Endodermal cell (in vitro differentiated cells): ENCODE measurements at places on chromosomes 13 and 19. TPM values are rescaled to one million over a fixed set of nuclear protein-coding genes. Genes with fewer than 3 reads are reported as not detected.

DNA sequence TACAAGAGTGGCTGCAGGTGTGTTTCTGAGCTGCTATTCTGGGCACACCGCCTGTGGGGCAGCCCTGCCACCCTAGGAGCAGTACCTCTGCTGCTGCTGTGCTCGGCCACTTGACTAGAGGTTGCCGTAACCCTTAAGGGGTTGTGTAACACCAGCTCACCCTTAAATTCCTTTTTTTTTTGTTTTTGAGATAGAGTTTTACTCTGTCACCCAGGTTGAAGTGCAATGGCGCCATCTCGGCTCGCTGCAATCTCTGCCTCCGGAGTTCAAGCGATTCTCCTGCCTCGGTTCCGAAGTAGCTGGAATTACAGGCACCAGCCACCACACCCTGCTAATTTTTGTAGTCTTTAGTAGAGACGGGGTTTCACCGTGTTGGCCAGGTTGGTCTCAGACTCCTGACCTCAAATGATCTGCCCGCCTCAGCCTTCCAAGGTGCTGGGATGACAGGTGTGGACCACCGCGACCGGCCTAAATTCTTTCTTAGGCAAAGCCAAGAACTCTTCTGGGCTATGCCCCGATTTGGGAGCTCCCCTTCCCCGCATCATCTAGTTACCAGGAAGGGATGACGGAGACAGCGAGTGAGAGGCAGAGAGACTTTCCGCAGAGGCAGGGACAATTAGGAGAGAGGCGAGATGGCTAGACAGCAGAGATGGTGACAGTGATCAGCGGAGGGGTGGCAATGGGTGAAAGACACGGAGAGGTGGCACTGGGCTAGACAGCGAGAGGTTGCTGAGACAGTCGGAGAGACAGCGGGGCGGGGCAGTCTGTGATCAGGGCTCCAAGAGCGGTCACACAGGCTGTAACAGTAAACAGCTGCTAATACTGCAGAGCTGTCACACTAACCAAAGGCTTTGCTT is 4.4 kb upstream of the LILRA5 start:
- no peak for DNase-seq

DNA sequence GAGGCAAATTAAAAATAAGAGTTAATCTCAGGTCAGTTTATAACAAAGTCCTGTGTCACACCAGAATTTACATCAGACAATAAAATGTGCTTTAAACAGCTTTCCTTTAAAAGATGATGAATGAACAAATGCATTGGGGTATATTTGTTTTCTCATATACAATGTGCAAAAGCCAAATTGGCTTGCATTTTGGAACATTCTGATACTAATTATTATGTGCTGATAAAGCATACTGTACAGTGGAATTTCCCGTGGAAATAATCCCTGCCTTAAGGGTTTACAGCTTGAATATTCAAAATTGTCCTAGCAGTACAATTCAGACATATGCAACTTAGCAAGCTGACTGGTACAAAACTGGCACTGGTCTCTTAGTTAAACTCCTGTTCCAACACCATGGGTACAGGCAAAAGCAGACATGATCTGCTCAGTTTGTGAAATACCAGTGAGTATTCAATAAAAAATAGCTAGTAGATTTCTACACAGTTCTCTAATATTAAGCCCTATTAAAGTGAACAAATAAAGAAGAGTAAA is 373.4 kb downstream of the SLITRK1 start:
- DNase-seq = no peak

DNA sequence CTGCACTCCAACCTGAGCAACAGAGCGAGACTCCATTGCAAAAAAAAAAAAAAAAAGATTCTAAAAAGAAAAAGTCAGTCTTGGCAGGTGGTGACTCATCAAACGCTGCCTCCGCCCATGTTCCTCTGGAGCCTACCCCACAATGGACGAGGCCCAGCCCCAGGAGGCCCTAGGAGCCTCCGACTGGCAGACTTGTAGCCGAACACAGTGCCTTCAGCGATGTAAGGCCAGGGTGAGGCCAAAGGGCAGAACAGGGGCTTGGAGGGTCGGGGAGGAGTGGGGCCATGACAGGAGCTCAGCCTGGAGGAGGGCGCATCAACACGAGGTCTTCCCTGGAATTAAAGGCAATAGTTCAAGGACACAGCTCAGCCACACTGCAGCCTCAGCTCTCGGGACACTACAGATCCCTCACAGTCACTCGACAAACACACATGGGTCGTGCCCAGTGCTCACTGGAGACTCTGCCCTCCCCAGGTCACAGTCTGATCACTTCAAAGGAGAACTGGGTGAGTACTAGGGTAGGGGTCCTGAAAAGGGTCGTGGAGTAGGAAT is 5.1 kb downstream of the USE1 start:
- no peak for DNase-seq

GRCh38 chr19:43731846-43732245 is 16.0 kb downstream of the IRGC start:
- no peak for DNase-seq

Gene NANOS3
- not detected in 3 replicates for total RNA-seq

- no peak for DNase-seq
These were observed 30.8 kb upstream of the USE1 start for GRCh38 chr19:17184371-17184841.

- no peak for DNase-seq
These were observed 720 bp upstream of the HNRNPL start for GRCh38 chr19:38850436-38850975.

Gene HCST
- 0.61 and 1.3 TPM in 2 replicates for total RNA-seq

GRCh38 chr13:93881411-93881810 is 598.1 kb downstream of the DCT start:
- DNase-seq = no peak

DNA sequence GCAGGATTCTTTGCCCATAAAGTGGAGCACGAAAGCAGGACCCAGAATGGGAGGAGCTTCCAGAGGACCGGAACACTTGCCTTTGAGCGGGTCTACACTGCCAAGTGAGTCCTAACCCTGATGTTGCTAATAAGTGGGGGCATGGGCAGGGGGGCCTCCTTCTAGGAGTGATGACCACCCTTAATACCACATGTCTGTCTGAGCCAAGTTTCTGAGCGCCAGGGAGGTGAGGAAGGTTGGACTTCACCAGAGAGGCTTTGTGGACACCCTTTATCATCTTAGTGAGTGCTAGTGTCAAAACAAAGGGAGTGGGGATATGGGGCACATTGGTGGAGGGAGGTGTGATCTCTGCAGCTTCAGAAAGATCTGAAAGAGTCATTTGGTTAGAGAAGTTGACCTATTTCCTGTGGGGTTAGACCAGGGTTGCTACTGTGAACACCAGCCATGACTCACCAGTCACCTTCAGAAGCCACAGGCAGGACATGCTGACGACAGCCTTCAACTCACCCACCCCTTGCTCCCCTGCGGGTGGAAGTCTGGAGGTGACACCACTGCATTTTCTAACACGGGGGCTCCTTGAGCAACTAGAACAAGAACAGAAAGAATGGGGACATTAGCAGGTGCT is 8.8 kb downstream of the ALOX5AP start:
- DNase-seq = no peak

DNA sequence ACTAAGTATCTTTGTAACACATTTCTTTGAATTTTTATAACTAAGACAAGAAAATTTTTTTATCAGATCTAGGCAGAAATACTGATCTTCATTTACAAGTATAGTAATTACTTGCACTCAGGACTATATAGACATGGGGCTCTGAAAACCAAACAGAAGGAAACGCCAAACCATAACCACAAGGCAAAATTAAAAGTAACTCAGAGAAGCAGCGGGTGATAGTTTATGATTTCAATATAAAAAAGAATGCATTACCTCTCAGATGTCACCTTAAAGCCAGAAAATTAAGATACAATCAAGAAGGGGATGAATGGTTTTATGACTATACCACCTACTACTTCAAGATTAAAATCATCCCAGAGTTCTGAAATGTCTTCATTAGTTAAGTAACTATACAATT is 6.7 kb downstream of the SHISA2 start:
- no peak for DNase-seq

Gene KLF16
- 39.0 and 41.0 TPM in 2 replicates for total RNA-seq

Gene SCN1B
- total RNA-seq = 1.2 and 1.4 TPM in 2 replicates

- DNase-seq = no peak
These were observed 2.7 kb downstream of the DACH1 start for GRCh38 chr13:71864094-71864985.

DNA sequence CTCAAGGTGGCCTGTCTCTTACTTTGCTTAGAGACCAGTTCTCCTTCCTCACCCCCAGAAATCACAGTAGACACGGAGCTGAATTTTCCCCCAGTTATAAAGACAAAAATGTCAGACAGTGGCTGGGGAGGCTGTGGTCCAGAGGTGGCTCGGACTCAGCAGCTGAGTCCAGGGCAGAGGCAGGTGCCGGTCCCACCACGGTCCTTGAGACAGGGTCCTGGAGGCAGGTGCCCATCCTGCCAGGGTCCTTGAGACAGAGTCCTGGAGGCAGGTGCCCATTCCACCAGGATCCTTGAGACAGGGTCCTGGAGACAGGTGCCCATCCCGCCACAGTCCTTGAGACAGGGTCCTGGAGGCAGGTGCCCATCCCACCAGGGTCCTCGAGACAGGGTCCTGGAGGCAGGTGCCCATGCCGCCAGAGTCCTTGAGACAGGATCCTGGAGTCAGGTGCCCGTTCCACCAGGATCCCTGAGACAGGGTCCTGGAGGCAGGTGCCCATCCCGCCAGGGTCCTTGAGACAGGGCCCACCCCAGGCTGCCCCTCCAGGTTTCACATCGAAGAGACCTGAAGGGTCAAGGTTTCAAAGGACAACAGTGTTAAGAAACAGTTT is 23.1 kb downstream of the PEPD start:
- DNase-seq = no peak

Gene PEG3
- not detected in 3 replicates for total RNA-seq

DNA sequence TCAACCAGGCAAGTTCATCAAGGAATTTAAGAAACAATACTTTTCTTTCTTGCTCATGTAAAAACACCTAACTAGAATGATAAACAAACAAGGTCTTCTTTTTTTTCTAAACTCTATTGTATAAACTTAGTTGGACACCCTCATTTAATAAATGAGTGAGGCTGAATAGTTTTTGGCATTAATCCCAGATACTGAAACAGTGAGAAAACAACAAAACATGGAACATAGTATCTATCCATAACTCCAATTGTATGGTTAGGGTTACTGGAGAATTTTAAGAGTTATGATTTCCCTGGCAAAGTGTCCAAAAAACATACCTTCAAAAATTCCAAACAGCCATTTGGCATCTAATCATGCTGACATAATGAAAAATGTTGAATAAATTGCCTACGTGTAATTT is 5.8 kb upstream of the POMP start:
- no peak for DNase-seq

Gene ZNF112
- total RNA-seq = 6.1 and 6.2 TPM in 2 replicates

- DNase-seq = no peak
These were observed 9.7 kb downstream of the PCCA start for GRCh38 chr13:100098445-100099116.

DNA sequence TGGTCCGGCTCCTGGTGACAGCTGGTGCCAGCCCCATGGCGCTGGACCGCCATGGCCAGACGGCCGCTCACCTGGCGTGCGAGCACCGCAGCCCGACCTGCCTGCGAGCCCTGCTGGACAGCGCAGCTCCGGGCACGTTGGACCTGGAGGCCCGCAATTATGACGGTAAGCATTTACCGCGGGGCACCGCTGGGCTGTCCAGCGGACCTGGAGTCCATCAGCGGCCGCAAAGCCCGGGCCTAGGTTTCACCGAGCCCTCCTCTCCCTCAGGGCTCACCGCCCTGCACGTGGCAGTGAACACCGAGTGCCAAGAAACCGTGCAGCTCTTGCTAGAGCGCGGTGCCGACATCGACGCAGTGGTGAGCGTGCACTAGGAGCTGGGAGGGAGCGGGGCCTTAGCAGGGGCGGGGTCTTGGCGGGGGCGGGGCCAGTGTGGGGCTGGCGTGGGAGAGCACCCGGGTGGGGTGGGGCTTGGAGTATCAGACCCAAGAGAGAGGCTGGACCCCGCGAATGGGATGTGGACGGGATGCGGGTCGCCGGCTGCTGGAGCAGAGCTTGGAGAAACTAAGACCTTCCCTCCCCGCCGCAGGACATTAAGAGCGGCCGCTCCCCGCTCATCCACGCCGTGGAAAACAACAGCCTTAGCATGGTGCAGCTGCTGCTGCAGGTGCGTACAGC is 8.7 kb downstream of the BCL3 start:
- peak; percentile 78 for DNase-seq

DNA sequence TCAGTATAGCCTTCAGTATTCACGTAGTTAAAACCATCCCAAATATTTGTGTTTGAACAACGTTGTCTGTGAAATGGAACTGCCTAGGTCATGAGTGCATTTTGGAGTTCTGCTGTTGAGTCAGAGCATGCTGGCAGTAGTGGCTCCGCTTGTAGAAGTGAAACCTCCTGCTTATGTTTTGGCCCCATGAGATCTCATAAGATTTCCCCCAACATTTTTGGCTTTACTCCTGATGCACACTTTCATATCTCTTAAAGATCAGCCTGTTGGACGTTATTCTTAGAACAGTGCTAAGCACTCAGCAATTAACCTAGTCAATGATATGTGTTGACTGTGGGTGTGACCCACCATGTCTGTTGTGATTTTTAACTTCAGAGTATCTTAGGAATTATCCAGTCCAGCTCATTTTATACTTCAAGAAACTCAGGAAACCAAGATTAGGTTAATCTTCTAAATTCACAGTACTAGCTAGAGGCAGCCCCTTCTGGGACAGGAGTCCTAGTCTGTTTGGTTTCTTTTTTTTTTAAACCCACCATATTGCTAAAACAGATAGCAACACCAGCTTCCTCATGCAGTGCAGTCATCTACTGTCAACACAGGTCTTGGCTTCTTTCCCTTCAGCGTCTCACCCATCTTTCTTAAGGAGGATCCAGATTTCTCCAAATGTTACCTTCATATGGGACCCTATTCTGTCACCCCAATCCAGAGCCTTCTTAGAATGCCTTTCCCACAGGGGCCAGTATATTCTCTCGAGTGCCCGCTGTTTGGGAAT is 26.2 kb downstream of the RAP2A start:
- no peak for DNase-seq

DNA sequence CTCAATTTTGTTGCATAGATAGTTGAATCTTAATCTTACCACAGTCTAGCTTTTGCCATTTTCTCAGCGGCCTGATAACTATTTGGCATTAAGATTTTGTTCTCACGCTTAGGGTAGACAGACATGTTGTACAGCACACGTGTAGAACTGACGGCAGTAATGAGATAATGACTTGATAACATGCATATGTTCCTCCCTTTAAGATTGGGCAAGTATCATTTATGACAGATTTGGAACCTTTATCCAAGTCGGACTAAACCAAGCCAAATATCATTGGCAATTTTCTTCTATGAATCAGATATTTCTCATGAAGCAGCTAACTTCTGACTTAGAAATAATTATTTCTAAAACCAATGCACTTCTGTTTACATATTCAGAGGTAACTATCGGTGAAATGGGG is 205.5 kb downstream of the NDFIP2 start:
- no peak for DNase-seq

- DNase-seq = no peak
These were observed 24.1 kb downstream of the DCAF15 start for GRCh38 chr19:13976446-13976845.

Gene FBXO17
- total RNA-seq = 40.3 to 75.6 TPM (median 42.8 TPM) in 3 replicates

Gene LGALS7B
- not detected in 2 replicates for total RNA-seq

DNA sequence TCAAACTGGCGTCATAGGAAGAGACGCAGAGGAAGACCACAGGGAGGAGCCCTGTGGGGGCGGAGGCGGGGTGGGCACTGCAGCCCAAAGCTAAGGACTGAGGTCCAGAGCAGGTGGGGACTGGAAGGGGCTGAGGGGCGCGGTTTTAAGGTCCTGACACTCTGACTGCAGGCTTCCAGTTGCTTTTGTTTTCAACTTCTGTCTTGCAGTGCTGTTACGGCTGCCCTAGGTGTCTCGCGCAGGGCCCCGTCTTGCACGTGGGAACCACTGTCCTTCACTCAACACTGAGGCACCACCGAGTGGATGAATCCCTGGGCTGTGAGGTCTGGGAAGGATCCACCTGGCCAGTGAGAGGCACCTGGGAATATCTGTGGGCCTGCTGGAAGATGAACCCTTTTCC is 76.0 kb downstream of the TEX29 start:
- peak; percentile 21 for DNase-seq
